ENCODE measurements at places on chromosomes 11 and 22.

DNA sequence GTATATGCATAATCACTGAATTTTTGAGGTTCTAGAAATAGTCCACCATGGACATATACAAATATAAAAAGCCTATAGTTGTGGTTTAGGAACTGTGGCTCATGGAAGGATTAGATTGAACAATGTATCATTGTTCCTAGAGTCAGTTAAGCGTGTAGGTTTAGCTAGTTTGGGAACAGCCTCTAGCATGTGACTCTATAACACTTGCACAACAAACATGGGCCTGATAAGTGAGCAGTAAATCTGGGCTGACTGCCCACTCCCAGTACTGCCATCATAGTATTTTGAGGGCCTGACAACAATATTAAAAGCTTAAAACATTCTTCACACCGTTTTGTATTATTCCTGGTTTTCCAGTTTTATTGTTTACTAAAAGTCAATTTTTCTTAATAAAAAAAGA is 47.0 kb downstream of the YAP1 start:
- no peak for DNase-seq

- no peak for DNase-seq
Observed at GRCh38 chr22:48186146-48186790, 1423.8 kb downstream of the TBC1D22A start.

- DNase-seq, result no peak
Observed at GRCh38 chr22:50461536-50461935, 13.3 kb downstream of the SBF1 start.

DNA sequence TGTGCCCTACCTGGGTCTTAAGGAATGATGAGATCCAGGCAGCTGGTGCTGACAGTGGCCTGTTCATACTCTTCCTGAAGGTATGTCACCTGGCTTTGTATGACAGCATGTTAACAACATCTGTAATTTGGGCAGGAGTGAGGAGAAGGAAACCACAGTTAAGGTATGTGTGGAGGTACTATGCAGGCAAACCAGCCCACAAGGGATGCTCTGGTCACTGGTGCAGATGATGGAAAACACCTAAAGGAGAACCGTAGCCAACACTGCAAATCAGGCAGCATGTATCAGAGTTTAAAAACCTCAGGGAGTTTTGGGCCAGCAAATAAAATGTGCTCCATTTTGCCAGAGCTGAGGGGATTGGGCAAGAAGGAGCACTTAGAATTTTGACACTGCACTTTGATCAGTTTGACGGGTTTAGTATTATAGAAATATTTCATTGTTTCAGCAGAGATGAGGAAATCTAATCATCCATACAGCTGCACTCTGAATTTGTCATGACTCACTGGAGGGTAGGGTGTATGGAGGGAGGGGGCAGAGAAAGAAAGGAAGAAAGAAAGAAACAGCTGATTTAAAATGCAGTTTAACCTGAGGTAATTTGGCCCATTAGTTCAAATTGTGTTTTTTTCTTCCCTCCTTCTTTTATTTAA is 260.9 kb downstream of the KIRREL3 start:
- no peak for DNase-seq

GRCh38 chr11:69094111-69094914 is 45.6 kb downstream of the TPCN2 start:
- no peak for DNase-seq

- no peak for DNase-seq
Observed at GRCh38 chr11:62370743-62371440, 33.6 kb downstream of the ASRGL1 start.

DNA sequence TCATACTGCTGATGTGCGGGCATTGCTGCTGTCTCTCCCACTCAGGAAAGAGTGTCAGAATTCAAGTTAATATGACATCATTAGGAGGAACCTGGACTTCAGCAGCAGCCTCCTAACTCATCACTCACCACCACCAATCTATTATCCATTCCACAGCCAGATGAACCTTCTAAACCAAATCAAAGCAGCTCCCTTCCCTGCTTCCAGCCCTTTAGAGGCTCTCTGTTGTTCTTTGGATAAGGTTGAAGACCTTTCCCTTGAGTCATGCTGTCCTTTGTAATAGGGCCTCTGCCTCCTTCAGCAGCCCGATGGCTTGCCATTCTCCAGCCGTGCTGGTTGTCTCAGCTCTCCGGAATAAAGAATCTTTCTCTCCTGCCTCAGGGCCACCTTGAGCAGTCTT is 301.3 kb downstream of the DDX10 start:
- no peak for DNase-seq

DNA sequence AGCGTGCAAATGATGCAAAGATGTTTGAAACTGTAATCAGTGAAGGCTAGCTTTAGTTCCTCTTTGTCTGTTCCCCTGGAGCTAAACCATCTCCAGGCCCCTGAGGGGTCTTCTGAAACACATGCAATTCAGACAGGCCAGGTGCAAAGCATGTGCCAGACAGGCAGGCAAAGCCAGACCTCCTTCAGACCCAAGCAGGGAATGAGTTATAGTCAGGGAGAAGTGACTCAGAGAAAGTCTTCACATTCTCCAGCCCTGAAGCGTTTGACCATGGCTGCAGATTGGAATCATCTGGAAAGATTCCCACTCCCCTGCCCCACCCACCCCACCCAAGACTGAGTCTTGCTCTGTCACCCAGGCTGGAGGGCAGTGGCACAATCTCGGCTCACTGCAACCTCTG is 187.0 kb upstream of the ISX start:
- DNase-seq, result no peak

DNA sequence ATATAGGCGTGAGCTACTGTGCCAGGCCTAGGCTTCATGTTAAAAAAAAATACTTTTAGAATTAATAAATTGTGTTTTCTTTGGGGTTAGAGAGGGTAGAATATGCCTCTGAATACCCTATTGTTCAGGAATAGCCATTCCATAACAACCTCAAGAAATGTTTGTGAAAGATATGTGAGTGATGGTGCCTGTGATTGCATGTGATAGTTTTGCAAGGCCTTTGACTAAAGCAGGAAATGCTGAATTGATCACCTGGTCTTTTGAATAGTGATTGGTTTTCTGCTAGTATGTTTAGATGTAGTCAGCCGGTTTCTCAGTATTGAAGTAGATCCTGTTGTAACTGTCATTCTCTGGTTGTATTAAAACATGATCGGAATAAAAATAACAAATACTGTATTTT is 73.4 kb downstream of the UVRAG start:
- no peak for DNase-seq

DNA sequence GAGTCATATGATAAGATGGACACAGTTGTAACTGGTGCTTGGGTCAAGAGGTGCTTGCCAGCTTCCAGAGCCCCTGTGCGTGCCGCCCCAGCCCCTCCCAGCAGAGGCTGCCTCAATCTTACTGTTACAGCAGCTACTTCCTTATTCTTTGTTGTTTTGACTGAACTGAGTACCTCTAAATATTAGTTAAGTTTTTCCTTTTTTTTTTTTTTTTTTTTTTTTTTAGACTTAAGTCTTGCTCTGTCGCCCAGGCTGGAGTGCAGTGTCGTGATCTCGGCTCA is 8.8 kb downstream of the ZBED4 start:
- no peak for DNase-seq

DNA sequence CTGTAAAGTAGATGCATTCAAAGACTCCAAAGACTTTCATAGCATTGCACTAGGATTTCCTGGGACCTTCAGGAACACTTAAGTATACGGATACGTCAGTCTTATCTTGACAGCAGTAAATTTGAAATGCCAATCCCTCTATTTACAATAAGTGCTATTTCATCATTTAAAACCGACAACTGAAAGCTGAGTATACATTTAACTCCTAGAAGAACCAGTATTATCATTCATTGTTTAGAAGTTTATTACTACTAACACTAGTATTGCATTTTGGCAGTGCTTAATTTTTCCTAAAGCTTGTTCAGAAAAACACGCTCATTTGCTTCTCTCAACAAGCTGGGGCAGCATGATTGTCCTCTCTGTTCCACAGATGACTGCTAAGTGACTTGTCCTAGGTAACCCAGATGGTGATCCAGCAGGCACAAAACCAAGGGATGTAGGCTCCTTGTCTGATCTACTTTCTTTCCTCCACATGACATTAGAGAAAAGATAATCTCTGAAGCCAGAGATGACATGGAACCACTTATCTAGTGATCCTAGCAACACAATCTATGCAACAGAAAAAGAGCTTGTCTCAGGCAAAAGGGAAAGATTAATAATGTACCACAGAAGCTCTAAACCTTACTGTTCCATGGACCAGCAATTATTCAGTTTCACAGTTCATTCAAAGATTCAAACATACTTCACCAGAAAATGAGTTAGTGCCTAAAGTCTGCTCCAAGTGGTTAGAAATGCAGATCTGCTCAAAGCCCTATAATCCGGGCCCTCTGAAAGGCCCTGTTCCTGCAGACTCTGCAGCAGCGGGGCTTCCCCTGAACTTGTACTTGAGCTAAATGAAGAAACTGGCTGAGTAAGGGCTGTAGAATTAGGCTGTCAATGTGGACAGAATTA is 5.2 kb downstream of the MAML2 start:
- peak; percentile 49 for DNase-seq

DNA sequence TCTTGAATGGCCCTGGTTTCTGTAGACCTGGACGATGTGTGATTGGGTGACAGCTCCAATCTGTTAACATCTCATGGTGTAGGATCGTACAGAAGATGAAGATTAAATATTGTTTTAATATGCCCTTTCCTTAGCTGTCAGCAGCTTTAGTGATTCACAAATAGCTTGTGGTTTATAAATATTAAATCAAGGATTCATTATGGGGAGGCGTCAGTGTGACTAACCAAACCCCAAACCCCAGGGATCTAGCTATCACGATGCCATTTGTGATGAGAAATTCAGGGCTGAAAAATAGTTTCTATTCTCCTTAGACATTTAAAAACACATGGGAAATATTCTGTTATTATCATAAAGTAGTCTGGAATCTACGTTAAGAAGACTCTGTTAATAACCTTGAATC is 73.4 kb downstream of the NCAM1 start:
- no peak for DNase-seq

DNA sequence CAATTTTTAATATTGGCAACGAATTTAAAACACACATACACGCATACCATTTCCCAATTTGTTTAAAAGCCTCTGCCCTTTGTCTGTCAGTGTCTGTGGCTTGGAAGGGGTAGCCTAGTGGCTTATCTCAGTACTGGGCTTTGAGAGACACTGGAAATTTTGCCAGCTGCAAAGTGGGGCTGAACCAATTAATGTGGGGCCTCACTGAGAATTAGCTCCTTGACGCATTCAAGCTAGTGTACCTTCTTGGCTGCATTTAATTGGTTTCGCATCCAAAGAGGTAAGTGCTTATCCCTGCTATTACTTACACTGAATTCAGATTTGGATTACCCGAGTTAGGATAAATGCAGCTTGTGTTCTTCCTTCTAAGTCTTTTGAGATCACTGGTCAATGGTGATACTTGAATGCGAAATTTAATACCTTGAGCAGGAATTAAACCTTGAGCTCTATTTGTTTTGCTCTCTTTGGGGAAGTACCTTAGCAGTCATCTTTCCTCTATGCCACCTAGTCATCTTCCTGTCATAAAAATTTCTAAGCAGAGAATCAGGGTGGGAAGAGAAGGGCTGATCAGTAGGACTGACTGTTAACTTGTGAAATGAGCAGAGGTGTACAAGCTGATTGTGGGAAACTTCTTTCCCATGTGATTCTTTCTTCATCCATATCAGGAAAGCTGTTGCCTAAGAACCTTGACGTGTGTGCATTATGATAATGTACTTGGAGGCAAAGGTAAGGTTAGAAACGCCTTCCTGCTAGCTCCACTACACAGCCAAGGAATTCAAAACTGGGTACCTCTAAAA is 187.7 kb upstream of the E2F8 start:
- DNase-seq, result no peak

GRCh38 chr11:9130297-9130696 is 38.9 kb upstream of the SCUBE2 start:
- no peak for DNase-seq

GRCh38 chr11:121143921-121144320 is 42.9 kb downstream of the TECTA start:
- no peak for DNase-seq

DNA sequence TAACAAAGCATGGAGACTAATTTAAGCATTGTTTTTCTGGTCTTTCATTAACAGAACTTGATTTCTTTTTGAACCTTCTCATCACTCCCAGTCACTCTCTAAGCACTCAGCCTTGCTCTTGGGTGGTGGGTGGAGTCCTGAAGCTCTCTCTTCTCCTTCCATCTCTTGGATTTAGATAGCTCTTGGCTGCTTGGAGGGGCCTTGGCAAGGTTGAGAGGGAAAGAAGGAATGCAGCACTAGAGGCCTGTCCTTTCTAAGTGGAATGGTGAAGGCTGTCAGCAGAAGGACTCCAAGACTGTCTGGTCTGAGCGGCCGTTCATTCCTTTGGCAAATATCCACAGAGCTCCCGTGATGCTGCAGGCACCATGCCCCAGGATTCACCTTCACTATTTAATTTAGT is 168.6 kb upstream of the E2F8 start:
- DNase-seq, result peak; percentile 35

- DNase-seq, result peak; percentile 77
Observed at GRCh38 chr11:14644226-14645014, 816 bp downstream of the PDE3B start.

- DNase-seq, result no peak
Observed at GRCh38 chr11:19818619-19819018, 106.0 kb downstream of the NAV2 start.

- peak; percentile 17 for DNase-seq
Observed at GRCh38 chr11:106691807-106692365, 326.4 kb downstream of the GUCY1A2 start.

All from cardiac muscle cell (in vitro differentiated cells and primary cell).